Karpas-422 (cell line): ENCODE measurements at places on chromosomes 5 and 9.

- no peak for DNase-seq
Observed at GRCh38 chr5:54514841-54515432, 2.6 kb upstream of the SNX18 start.

- DNase-seq: no peak
Observed at GRCh38 chr5:56981548-56982315, 29.8 kb upstream of the MIER3 start.

- DNase-seq: no peak
Observed at GRCh38 chr5:179779826-179780225, 14.0 kb upstream of the LTC4S start.

- DNase-seq: no peak
Observed at GRCh38 chr5:52705720-52706119, 82.0 kb upstream of the ITGA1 start.

DNA sequence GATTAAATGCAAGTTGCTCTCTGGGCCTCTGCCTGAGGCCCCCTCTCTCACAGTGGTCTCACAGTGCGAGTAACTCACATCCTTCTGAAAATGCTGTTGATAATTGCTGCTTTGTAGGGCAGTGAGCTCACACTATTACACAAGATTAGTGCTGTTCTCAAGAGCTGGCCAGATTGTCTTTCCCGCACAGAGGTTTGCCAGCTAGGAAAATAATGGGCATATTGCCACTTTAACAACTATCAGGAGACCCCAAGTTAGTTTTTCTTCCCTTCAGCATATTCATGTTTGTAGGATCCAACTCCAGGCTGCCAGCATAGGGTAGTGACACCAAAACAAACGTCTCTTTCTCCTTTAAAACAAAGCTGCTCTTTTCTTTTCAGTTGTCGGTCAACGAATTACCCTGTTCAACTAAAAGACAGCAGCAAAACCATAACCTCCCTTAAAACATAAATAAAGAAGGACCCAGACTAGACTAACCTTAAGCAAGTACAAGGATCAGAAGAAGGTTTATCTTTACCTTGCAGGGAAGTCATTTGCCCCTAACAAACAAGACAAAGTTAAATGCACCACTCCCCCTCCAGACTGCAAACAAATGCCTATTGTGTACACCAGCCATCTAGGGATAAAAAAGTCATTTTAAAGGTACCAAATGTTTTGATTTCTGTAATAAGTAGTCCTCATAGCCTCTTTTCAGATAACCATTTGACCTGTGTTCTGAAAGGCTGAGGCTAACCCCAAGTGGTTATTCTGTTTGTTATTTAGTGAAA, 91.4 kb downstream of the VCAN start:
- no peak for DNase-seq

- DNase-seq: peak; percentile 94
Observed at GRCh38 chr9:107283623-107284616, 841 bp downstream of the RAD23B start.

DNA sequence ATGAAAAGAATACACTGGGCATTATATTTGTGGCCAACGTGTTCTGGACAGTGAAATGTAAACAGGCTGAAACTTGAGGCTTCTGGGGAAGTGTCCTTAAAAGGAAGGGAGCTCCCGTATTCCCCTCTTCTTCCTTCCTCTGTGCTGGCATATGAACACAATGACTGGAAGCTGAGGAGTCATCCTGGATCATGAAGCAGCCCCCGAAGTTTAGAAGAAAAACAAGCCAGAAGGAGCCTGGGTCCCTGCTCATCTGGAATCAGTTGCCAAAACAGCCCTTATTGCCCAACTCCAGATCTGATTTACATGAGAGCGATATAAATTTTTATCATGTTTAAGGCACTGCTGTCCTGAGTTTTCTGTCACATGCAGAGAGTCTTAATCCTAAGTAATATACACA, 65.4 kb upstream of the SLC1A1 start:
- DNase-seq: no peak

DNA sequence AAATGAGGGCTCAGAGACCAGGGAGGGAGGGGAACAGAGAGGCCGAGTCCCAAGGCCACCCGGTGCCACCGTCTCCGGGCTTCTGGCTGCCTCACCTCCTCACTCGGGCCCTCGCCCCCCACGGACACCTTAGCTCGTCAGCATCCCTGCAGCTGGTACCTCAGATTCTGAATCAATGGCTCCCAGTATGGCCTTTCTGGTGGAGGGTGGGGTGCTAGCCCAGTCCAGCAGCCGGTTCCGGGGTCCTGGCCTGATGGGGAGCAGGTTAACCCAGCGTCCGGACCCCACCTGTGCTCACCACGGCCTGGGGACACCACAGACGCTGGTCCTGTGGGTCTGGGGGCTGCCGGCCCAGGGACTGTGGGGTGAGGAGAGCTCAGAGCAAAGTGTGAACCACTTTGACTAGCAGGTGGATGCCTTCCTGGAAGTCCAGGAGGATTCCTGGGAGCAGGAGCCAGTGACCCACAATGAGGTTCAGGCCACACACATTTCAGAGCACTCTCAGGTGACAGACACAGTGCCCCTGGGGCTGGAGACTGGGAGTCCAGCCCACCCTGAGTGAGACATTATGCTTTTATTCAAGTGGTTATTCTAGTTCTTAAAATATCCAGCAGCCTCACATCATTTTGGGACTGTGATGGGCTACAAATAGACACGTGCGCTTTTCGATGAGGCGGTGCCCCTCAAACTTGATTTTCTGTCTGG, 53.3 kb downstream of the AHRR start:
- DNase-seq: no peak

- no peak for DNase-seq
Observed at GRCh38 chr9:86585422-86586143, 231.4 kb upstream of the TUT7 start.

- peak; percentile 91 for DNase-seq
Observed at GRCh38 chr9:89065921-89066320, 74.7 kb downstream of the S1PR3 start.

- peak; percentile 57 for DNase-seq
Observed at GRCh38 chr5:60161340-60161934, 267.9 kb upstream of the PDE4D start.

GRCh38 chr5:132657676-132658380, at the start of gene IL13:
IL13 (plus strand) TSS chr5:132658173; CDS start chr5:132658187, 14 bp downstream.
- no peak for DNase-seq

DNA sequence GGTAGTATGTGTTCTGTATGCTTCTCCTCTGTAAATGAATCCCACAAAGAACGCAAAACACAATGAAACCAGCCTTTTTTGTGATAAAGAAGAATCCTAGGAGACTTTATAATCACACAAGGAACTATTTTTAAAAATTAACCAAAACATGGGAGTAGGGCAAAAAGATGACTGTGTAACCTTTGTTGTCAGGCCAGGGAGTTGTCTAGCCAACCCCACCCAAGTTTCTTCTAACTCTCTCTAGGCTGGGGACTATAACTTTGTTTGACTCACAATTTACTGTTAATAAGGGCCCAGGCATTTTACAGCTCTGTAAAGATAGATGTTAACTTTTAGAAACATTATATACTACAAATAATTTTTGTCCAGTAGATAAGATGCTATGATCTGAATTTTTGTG, 176.1 kb downstream of the ADAMTS12 start:
- no peak for DNase-seq

GRCh38 chr5:178212241-178213002, 8.1 kb downstream of the HNRNPAB start:
- peak; percentile 61 for DNase-seq

DNA sequence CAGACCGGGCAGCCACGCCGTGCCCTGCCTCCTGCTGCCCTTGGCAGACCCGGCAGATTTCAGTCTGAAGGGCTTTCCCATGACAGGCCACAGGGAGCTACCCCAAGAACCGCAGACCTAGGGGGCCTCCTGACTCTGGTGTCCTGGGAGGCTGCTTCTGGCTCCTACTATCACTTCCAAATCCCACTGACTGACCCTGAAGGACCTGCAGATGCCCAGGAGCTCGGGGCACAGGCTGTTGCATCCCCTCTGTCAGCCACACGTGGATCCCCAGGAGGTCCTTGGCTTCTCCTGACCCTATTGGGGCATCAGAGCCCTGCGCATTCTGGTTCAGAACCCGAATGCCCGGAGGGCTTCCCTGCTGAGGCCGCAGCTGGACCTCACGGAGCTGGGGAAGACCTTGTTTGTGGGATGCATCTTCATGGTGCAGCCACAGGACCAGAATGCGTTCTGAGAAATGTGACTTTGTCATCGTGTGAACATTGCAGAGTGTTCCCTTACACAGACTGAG, 81.3 kb upstream of the IRX4 start:
- DNase-seq: no peak

GRCh38 chr5:137073189-137073588, 425.9 kb downstream of the SPOCK1 start:
- DNase-seq: peak; percentile 47

- no peak for DNase-seq
Observed at GRCh38 chr5:135194573-135195269, 160.7 kb upstream of the PITX1 start.

DNA sequence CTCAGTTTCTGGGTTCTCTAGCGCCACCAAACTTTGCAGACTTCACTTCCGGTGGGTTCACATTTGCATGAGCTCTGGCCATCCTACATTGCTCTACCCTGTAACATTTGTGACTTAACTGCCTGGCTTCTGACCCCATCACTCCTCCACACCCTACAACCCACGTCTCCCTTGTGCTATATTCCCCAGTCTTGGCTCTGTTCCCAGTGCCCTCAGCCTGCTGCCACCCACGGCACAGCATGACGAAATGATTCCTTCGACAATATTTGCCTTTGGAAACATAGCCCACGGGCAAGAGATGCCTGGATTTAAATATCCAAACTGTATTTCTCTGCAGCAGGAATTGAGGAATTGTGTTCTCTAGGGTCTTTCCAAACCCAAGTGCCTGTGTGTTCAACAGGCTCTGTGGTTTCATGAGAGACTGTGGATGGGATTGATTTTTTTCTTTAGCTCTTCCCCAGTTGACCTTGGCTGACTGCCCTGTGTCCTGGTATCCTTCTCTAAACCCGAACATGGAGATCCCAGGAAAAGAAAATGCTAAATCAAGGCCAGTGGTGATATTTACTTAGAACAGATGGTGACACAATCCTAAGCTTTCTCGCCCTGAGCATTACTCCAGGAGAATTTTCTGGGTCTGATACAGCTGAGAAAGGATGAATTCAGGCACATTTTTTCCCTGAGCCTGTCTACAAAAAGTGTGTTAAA, 44.4 kb upstream of the GRIA1 start:
- DNase-seq: no peak

GRCh38 chr9:107360098-107360497, 77.0 kb downstream of the RAD23B start:
- DNase-seq: no peak

DNA sequence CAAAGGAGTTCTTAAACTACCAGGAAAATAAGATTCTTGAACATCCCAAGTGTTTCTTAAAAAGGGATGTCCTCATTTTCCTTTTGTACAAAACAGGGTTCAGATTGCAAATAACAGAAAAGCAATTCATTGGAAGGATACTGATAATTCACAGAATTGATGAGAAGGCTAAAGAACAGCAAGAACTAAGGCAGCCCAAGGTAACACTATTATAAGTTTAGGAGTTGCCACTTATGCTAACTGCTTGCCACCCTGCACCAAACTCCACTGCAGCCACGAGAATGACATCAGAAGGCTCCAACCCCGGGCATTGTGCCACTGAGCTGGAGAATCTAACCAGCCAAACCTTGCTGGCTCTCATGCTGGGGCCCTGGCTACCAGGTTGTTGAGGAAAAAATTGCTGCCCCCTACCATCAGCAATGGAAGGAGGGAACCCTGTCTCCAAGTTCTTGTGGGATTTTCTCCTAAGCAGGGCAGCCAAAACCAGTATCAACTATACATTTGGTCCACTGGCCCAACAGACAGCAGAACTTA, 123.4 kb downstream of the ARL15 start:
- no peak for DNase-seq

DNA sequence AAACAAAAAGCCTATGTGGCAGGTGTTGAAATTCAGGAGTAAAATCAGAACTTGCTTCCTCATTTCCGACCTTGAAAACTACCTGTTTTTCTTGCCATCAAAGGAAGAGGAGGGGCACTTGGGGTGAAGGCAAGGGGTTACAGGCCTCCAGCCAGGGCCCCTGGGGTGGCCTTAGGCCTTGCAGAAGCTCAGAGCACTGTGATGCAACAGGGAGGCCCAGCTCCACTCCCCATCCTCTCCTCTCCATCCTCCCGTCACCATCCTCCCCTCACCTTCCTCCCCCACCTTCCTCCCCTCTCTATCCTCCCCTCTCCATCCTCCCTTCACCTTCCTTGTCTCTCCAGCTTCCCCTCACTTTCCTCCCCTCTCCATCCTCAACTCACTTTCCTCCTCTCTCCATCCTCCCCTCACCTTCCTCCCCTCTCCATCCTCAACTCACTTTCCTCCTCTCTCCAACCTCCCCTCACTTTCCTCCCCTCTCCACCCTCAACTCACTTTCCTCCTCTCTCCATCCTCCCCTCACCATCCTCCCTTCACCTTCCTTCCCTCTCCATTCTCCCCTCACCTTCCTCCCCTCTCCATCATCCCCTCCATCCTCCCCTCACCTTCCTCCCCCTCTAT, 111.6 kb downstream of the WNK2 start:
- no peak for DNase-seq

GRCh38 chr5:136053336-136054141, 24.8 kb downstream of the TGFBI start:
- DNase-seq: no peak

GRCh38 chr9:89668216-89668865, 63.5 kb downstream of the GADD45G start:
- no peak for DNase-seq

DNA sequence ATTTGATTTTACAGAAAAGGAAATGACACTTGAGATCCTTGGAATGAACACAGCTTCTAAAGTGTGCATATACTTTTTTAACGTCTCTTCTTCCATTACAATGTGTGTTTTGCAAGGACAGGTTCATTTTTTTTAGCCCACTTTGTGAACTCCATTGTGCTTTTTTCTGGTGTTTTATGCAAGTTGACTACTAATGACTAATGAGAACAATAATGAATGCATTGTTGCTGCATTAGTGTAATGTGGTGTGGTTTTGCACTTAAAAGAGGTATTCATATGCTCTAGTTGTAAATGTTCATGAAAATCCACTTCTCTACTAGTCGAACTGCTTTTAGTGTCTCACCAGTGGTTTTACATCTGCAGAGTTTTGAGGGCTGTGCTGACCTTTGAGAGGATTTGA, 93.6 kb downstream of the UHRF2 start:
- peak; percentile 28 for DNase-seq

GRCh38 chr5:129460936-129461710, 1.0 kb downstream of the ADAMTS19 start:
- peak; percentile 67 for DNase-seq

DNA sequence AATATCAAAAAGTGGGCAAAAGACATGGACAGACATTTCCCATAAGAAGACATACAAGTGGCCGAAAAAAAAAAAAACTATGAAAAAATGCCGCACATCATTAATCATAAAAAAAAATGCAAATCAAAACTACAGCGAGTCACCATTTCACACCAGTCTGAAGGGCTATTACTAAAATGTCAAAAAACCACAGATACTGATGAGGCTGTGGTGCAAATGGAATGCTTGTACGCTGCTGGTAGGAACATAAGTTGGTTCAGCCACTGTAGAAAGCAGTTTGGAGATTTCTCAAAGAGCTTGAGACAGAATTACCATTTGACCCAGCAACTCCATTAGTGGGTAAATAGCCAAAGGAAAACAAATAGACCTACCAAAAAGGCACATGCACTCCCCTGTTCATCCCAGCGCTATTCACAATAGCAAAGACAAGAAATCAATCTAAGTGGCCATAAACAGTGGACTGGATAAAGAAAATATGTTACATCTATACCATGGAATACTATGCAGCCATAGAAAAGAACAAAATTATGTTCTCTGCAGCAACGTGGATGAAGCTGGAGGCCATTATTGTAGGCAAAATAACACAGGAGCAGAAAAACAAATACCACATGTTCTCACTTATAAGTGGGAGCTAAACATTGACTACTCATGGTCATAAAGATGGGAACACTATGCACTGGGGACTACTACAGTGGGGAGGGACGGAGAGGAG, 110.6 kb upstream of the BOD1 start:
- no peak for DNase-seq
